ENCODE measurements at places on chromosomes 4 and X. TPM values are rescaled to one million over a fixed set of nuclear protein-coding genes. Genes with fewer than 3 reads are reported as not detected.

The SRPX2 gene
- total RNA-seq: 91.2 TPM

The STAP1 gene
- total RNA-seq: 0.44 TPM

The GPR143 gene
- not detected for total RNA-seq

The PRRG1 gene
- 18.6 TPM for total RNA-seq

The CFAP97 gene
- 30.3 TPM for total RNA-seq

The STBD1 gene
- total RNA-seq: 3.1 TPM

The CT47B1 gene
- total RNA-seq: not detected

The GPR119 gene
- total RNA-seq: not detected

The CCNQ gene
- total RNA-seq: 36.9 TPM

The AKAP4 gene
- total RNA-seq: not detected

The SH3D19 gene
- 159 TPM for total RNA-seq

DNA sequence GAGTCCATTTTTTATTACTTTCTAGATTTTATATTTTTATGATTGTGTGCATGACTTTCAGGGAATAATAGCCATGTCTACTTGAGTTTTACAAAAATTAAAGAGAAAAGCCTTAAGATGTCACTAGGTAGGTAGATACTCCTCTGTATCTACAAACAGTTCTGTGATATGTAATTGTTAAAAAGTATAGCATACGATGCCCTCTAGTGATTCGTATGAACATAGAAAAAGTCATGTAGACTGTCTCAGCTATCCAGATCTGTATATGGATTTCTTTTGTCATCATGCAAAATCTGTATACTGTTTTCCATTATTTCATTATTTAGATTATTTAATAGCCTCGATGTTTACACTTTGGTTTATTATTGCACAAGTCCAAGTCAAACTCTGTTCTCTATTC, 856.6 kb downstream of the CENPC start:
- no peaks in the 10 kb centered on the region for H3K36me3 ChIP-seq
- no peaks in the 10 kb centered on the region for H3K27me3 ChIP-seq
- H3K4me3 ChIP-seq: no peak overlapping the region
- H3K27ac ChIP-seq: no peak overlapping the region
- H3K4me1 ChIP-seq: no peaks in the 10 kb centered on the region

GRCh38 chr4:8387615-8388527, 52.7 kb downstream of the ACOX3 start:
- peaks cover 8% of the 10 kb centered on the region for H3K36me3 ChIP-seq
- H3K27me3 ChIP-seq: no peaks in the 10 kb centered on the region
- no peak overlapping the region for H3K4me3 ChIP-seq
- H3K4me1 ChIP-seq: peaks cover 4% of the 10 kb centered on the region
- no peak for DNase-seq

DNA sequence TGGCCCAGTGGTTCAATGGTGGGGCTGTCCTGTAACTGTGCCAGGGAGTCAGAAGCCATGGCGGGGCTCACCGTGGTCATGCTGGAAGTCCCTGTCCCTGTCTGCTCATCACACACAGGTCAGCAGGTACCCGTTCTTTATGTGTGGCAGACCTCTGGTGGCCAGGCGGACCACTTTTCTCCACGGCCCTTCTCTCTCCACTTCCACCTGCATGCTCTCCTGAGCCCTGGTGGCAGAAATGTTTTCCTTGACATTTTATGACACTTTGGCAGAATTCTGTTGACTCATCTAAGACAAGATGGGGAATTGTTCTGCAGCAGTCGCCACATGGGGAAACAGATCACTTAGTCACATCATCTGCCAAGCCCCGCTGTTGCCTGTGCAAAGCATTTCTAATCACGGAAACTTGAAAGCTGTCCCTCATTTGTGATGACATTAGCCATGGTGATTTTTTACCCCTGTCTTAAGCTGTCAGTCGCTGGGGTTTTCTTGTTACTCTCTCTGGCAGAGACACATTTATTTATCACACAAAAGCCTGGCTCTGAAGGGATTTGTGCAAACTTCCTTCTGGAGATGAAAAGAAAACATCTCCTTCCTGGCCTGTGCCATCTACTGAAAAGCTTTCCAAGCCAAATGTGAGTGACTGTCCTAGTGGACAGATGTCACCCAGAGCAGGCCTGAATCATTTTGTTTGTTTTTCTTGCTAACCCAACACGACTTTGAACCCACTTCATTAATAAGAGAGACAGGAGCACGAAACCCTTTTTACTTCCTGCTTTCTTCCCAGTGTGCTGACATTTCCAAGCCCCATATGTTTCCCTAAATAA, 38.8 kb upstream of the STIM2 start:
- H3K4me3 ChIP-seq: no peak overlapping the region
- no peak overlapping the region for H3K27ac ChIP-seq
- no peaks in the 10 kb centered on the region for H3K27me3 ChIP-seq
- H3K36me3 ChIP-seq: no peaks in the 10 kb centered on the region

- H3K4me1 ChIP-seq: no peaks in the 10 kb centered on the region
- H3K27me3 ChIP-seq: no peaks in the 10 kb centered on the region
- H3K36me3 ChIP-seq: no peaks in the 10 kb centered on the region
- DNase-seq: no peak
- H3K27ac ChIP-seq: no peak overlapping the region
- no peak overlapping the region for H3K4me3 ChIP-seq
Measured at GRCh38 chr4:40285692-40286091, 49.4 kb upstream of the CHRNA9 start.

DNA sequence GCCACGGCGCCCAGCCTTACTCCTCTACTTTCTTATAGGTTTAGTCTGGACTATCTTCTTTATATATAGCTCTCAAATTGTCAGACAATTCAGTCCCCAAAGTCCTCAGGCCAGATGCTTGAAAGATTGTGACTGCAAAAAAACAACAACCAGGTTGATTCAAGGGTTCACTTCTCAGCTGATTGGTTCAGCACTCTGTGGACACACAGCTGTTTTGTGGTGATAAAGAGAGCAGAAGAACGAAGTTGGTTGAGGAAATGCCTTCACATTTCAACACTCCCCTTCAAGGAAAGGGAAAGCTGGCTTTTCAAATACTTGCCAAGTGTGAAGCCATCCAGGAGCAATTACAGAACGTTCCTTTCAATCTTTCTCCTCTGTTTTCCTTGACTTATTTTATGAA, 166.8 kb downstream of the SHROOM3 start:
- H3K27ac ChIP-seq: no peak overlapping the region
- H3K27me3 ChIP-seq: no peaks in the 10 kb centered on the region
- no peaks in the 10 kb centered on the region for H3K36me3 ChIP-seq
- DNase-seq: no peak
- H3K4me3 ChIP-seq: no peak overlapping the region
- H3K4me1 ChIP-seq: peaks cover 3% of the 10 kb centered on the region

- H3K36me3 ChIP-seq: no peaks in the 10 kb centered on the region
- no peak for DNase-seq
- no peaks in the 10 kb centered on the region for H3K4me1 ChIP-seq
- no peak overlapping the region for H3K4me3 ChIP-seq
- H3K27me3 ChIP-seq: no peaks in the 10 kb centered on the region
Measured at GRCh38 chr4:129059028-129059427, 34.3 kb downstream of the SCLT1 start.

DNA sequence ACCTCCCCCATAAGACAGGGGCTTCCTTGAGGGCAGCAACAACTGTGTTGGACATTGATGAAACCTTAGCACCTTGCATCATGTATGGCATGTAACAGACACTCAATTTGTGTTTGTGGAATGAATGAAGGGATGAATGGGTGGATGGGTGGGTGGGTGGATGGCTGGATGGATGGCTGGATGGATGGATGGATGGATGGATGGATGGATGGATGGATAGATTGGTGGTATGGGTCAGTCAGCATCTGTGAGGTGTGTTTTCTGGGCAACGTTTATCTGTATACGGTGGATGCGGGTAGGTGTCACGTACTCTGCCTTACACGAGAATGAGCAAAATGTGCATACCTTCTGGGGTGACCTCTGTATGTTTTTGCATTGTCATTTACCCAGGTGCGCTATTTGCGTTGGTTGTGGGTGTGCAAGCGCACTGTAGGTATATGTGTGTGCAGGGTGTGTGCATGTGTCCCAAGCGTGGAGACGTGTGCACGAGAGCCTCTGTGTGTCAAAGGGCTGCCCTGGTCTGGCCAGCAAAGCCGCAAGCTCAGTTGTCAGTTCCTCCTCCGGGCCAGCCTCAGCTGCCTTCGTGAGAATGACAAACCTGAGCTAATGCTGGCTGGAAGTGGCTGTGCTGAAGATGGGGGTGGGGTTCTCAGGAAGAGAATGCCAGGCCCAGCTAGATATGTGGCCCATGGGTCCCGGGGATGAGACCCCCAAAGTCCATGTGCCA, 26.5 kb downstream of the ELF4 start:
- H3K27me3 ChIP-seq: no peaks in the 10 kb centered on the region
- no peak overlapping the region for H3K4me3 ChIP-seq
- DNase-seq: no peak
- H3K4me1 ChIP-seq: peaks cover 5% of the 10 kb centered on the region

- H3K4me3 ChIP-seq: no peak overlapping the region
- H3K27me3 ChIP-seq: no peaks in the 10 kb centered on the region
- no peak for DNase-seq
- no peaks in the 10 kb centered on the region for H3K4me1 ChIP-seq
- no peak overlapping the region for H3K27ac ChIP-seq
- H3K36me3 ChIP-seq: no peaks in the 10 kb centered on the region
Measured at GRCh38 chrX:120269373-120270035, 18.9 kb downstream of the ZBTB33 start.

DNA sequence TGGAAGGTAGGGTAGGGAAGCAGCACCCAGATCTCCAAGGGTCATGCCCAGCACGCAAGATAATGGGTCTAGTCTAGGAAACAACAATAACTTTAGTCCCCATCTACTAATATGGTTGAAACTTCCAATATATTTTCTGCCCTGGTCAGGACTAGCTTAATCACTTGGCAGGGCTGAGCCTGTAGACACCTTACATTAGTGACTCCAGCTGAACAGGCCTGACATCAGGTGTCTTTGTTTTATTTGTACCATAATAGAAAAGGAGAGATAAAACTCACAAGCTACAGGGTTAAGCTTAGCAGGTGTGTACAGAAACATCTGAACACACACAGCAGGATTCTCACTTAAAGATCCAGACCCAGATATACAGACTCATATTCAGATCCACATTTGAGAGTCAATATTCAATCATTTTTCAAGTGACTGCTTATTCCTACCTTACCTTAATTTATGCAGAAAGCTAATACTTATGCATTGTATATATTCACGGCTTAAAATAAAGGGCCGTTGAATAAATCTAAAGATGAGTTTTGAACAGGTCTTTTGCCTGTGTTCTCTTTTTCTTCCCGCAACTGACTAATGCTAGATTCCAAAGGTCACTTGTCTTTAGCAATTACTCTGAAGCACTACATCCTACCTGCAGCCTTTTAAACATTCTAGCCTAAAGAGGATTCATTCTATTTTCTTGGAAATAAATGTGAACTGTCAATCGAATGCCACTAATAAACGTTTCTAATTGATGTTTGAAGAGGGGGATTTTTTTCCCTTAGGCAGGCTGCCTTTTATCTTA, 745.3 kb downstream of the RPA4 start:
- peaks cover 20% of the 10 kb centered on the region for H3K27me3 ChIP-seq
- H3K4me3 ChIP-seq: no peak overlapping the region
- no peaks in the 10 kb centered on the region for H3K36me3 ChIP-seq

- no peaks in the 10 kb centered on the region for H3K27me3 ChIP-seq
- no peaks in the 10 kb centered on the region for H3K36me3 ChIP-seq
- DNase-seq: no peak
- H3K4me1 ChIP-seq: no peaks in the 10 kb centered on the region
- H3K27ac ChIP-seq: no peak overlapping the region
- no peak overlapping the region for H3K4me3 ChIP-seq
Measured at GRCh38 chr4:80024335-80024734, 48.7 kb downstream of the ANTXR2 start.

GRCh38 chr4:148454835-148455234, 12.6 kb upstream of the NR3C2 start:
- H3K36me3 ChIP-seq: no peaks in the 10 kb centered on the region
- no peak overlapping the region for H3K27ac ChIP-seq
- no peak overlapping the region for H3K4me3 ChIP-seq
- H3K27me3 ChIP-seq: no peaks in the 10 kb centered on the region
- no peaks in the 10 kb centered on the region for H3K4me1 ChIP-seq
- DNase-seq: no peak

DNA sequence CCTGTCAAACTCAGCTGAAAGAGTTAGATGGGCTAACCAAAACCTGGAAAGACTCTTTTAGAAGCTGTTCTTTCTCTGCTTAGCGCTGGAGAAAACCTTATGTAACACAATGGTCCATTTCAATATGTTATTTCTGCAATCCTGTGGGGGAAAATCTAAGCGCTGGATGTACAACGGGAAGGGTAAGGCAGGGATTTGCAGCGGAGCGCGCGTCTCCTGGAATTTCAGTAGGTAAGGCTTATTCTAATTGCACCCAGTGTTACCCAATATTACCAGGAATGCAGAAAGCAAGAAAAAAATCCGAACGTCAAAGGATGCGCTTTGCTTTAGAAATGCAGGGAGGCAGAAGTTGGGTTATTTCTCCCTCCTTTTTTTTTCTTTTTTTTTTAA, 2.0 kb downstream of the HS3ST1 start:
- H3K4me3 ChIP-seq: peak overlapping the region; percentile 93
- H3K27me3 ChIP-seq: no peaks in the 10 kb centered on the region
- H3K27ac ChIP-seq: no peak overlapping the region
- DNase-seq: no peak
- H3K36me3 ChIP-seq: no peaks in the 10 kb centered on the region

- DNase-seq: no peak
- H3K4me1 ChIP-seq: no peaks in the 10 kb centered on the region
- no peak overlapping the region for H3K4me3 ChIP-seq
- H3K36me3 ChIP-seq: no peaks in the 10 kb centered on the region
- no peak overlapping the region for H3K27ac ChIP-seq
Measured at GRCh38 chr4:4607336-4608213, 65.7 kb upstream of the STX18 start.

- no peak overlapping the region for H3K4me3 ChIP-seq
- no peaks in the 10 kb centered on the region for H3K4me1 ChIP-seq
- no peak overlapping the region for H3K27ac ChIP-seq
Measured at GRCh38 chr4:170247596-170247995, 157.8 kb upstream of the AADAT start.

GRCh38 chrX:1582686-1583437, 8.5 kb upstream of the AKAP17A start:
- H3K4me3 ChIP-seq: no peak overlapping the region
- H3K27ac ChIP-seq: no peak overlapping the region
- no peaks in the 10 kb centered on the region for H3K36me3 ChIP-seq
- DNase-seq: no peak

GRCh38 chr4:121477079-121477478, 96.3 kb upstream of the QRFPR start:
- no peaks in the 10 kb centered on the region for H3K27me3 ChIP-seq
- H3K36me3 ChIP-seq: no peaks in the 10 kb centered on the region
- no peak overlapping the region for H3K4me3 ChIP-seq
- DNase-seq: no peak
- no peaks in the 10 kb centered on the region for H3K4me1 ChIP-seq
- no peak overlapping the region for H3K27ac ChIP-seq

- H3K4me1 ChIP-seq: no peaks in the 10 kb centered on the region
- no peak overlapping the region for H3K27ac ChIP-seq
- no peak overlapping the region for H3K4me3 ChIP-seq
- no peak for DNase-seq
Measured at GRCh38 chr4:89572224-89572858, 264.6 kb downstream of the SNCA start.

GRCh38 chr4:169557061-169557636, 55.2 kb downstream of the NEK1 start:
- H3K4me3 ChIP-seq: no peak overlapping the region
- DNase-seq: no peak
- H3K36me3 ChIP-seq: peaks cover 62% of the 10 kb centered on the region
- H3K27me3 ChIP-seq: no peaks in the 10 kb centered on the region
- no peak overlapping the region for H3K27ac ChIP-seq
